ENCODE measurements at places on chromosomes 5 and 9.

- DNase-seq, result no peak
Observed at GRCh38 chr9:128232528-128233428, 29.6 kb downstream of the DNM1 start.

GRCh38 chr5:138833726-138834480 is 41.2 kb downstream of the LRRTM2 start:
- no peak for DNase-seq

DNA sequence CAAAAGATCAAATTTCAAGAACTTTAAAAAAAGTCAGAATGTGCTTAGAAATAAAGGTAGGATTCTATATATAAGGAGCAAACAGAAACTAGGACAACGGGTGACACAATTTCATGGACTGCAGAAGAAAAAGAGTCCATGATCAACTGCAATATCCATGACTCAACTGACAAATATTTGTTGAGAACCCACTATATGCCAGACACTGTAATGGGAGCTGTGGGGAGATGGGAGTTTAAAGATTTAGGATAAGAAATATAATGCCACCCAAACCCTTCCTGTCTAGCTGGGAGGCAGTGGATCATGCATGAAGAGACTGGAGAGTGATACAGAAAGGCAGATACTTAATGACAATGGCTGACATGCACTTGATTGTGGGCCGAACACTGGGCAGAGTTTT is 27.6 kb upstream of the CCDC112 start:
- DNase-seq, result no peak

GRCh38 chr9:81224166-81225081 is 464.9 kb downstream of the TLE1 start:
- DNase-seq, result no peak

GRCh38 chr5:17302604-17303003 is 85.2 kb downstream of the BASP1 start:
- no peak for DNase-seq

DNA sequence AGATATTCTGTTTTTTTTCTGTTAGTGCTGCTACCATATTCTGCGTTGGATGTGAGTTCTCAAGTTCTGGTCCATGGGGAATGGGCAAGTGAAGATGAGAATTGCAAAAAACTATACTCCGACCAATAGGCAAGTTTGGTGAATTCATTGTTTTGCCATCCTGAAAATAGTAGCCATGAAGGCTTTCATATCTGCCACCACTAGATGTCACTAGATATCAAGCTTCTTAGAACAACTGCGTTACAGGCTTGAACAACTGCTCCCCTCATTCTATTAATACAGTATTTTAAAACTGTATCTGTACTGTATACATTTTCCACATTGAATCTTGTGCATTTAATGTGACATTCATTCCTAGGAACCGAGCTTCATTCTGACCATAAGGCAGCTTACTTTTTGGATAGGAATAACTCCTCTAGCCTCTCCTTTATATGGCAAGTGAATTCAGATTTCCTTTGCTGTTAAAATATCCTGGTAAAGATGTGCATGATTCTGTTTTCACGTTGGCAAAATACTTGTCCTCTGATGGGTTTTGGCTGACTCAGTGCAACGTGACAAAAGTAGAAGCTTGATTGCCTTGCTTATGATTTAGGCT is 163.6 kb downstream of the SREK1 start:
- DNase-seq, result peak; percentile 17

DNA sequence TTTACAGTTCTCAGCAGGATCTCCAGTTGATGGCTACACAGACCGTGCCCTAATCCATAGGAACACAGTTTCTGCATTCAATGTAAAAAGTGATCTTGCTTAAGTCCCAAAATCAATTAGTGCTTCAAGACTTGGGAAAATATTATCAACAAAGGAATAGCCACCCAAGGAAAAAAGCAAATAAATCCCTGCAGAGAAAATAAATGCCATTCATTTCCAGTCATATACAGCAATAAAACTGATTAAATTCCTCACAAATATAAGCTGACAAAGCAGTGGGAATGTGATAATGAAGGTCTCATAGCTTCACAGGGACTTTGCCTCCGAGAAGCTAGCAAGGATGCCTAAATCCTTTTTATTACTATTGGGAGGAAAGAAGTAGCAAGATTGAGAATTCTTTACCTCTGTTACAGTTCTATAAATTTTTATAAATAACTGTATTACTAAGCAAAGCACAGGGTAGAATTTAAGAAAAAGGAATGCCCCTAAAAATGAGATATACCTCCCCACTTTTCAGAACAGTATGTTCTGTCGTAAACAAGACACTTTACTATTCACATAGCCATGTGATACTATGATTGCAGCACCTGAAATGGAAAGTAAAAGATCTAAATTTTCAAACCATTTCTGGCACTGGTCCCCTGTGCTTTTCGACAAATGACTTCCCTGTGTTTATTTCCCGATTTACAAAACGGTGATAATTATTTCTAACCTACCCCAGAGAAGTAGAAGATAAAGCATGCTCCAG is 59.8 kb downstream of the ARSB start:
- DNase-seq, result no peak

- DNase-seq, result no peak
Observed at GRCh38 chr5:39213447-39214207, 5.7 kb downstream of the FYB1 start.

GRCh38 chr5:42912184-42912798 is 100.6 kb upstream of the SELENOP start:
- DNase-seq, result peak; percentile 3

- DNase-seq, result no peak
Observed at GRCh38 chr5:159178978-159179377, 30.4 kb downstream of the RNF145 start.

DNA sequence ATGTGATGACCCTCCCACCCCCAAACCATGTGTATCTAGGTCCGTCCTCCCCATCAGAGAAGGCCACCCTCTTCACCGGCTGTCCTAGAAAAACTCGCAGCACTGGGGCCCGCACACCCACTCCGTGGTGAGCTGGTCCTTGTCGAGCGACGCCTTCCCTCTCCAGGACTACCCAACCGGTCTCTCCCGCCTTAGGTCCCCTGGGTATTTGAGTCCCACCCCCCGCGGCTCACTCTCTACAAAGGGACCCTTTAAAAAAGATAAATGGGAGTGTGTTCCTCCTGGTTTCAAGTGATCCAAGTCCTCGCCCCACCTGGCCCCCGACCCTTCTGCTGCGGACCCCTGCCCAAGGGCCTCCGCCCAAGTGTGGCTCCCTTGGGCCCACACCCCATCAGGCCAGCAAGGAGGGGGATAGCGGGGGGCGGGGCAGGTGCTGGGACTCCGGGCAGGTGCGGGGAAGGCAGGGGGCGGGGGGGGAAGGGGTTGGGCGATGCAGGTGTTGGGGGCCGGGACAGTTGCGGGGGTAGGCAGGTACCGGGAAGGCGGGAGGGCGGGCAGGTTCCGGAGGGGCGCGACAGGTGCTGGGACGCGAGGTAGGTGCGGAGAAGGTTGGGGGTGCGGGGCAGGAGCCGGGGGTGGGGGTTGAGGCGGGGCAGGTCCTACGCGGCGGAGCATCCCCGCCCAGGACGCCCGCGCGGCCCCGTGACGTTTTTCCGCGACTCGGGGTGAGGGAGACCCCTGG is 970 bp upstream of the ARRDC1 start:
- no peak for DNase-seq

DNA sequence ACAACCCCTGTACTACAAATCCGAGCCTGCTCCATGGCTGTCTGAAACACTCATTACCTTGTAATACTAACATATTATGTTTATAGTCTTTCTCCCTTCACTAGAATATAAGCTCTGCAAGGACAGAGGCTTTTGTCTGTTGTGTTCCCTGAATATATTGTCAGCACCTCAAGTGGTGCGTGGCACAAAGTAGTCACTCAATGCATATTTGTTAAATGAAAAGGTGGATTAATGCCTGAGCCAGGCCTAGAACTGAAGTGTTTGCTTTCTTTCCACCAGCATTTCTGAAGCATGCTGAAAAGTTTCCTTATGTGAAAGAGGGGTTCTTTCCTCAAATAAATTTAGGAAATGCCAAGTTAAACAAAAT is 36.3 kb downstream of the ELL2 start:
- no peak for DNase-seq

DNA sequence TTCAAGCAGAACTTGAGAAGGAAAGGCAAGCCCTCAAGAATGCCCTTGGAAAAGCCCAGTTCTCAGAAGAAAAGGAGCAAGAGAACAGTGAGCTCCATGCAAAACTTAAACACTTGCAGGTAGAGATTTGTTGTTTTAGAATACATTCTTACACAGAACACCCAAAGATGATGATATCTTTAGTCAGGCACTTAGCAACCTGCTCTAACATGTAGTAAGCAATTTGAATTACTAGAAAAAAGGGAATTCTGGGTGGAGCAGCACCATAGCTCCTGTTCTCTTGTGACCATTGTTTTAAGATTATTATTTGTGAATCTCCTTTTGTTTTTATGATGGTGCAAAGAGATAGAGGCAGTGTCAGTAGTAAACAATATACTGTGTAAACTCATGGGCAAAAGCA is 63.1 kb downstream of the RAB14 start:
- DNase-seq, result no peak

GRCh38 chr5:176596689-176597416 is 13.1 kb downstream of the GPRIN1 start:
- DNase-seq, result no peak

GRCh38 chr5:73280821-73281746 is 108.1 kb downstream of the TMEM174 start:
- peak; percentile 33 for DNase-seq

DNA sequence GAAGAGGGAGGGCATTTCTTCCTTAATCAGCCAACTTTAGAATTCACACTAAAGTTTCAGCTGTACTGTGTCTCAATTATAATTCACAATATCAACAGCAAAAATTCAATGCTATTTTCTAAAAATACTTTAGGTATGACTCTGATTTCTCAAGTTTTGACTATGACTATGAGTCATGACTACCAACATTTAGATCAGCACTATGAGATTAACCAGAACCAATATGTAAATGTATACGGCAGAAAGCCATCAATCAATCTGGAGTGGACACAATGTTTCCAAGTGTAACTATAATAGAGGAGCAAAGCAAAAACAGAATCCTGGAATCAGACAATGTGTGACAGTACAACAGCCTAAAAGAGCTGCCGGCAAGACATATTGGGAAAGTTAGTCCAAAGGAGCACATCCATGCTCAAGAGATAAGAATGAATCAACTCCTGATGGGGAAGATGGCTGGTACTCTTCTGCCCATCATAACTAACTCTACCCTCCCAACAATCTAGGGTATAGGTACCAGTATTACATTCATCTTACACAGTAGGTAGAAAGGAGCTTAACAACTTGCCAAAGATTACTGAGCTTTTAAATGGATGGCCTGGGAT is 294.4 kb downstream of the SEMA5A start:
- DNase-seq, result no peak

GRCh38 chr5:161311146-161311708 is 235.3 kb downstream of the GABRB2 start:
- DNase-seq, result no peak

GRCh38 chr5:123147741-123148140 is 58.7 kb downstream of the PRDM6 start:
- no peak for DNase-seq

- DNase-seq, result no peak
Observed at GRCh38 chr9:94147776-94148175, 63.5 kb downstream of the PTPDC1 start.

DNA sequence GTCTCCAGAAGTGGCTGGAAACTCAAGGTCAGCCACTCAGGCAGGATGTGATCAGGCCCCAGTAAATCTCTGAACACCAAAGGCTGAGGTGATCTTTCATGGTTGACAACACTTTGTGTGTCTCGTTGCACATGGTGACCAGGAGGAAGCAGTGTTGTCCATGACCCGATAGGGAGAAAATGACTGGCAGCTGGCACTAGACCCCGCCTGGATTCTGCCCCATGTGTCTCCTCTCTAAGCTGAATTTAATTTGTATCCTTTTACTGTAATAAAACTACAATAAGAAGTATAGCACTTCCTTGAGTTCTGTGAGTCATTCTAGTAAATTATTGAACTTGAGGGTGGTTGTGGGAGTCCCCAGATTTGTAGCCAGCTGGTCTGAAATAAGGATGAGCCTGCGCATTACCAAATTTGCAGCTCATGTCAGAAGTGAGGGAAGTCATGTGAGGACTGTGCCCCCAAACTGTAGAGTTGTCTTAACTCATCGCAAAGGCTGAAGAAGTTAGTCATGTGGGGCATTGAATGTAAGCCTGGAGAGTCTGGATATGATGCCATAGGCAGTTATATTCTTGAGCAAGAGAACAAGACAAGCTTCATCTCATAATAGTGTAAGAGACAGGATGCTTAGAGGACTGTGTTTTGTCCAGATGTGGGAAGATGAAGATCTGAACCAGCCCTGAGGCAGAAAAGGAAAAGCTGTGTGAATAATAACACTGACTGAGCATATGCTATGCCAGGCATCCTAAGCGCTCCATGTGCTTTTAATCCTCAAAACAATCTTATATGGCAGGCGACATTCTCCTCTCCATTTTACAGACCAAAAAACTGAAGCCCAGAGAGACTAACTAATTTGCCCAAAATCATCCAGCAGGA is 55.9 kb downstream of the TMEM215 start:
- DNase-seq, result no peak

DNA sequence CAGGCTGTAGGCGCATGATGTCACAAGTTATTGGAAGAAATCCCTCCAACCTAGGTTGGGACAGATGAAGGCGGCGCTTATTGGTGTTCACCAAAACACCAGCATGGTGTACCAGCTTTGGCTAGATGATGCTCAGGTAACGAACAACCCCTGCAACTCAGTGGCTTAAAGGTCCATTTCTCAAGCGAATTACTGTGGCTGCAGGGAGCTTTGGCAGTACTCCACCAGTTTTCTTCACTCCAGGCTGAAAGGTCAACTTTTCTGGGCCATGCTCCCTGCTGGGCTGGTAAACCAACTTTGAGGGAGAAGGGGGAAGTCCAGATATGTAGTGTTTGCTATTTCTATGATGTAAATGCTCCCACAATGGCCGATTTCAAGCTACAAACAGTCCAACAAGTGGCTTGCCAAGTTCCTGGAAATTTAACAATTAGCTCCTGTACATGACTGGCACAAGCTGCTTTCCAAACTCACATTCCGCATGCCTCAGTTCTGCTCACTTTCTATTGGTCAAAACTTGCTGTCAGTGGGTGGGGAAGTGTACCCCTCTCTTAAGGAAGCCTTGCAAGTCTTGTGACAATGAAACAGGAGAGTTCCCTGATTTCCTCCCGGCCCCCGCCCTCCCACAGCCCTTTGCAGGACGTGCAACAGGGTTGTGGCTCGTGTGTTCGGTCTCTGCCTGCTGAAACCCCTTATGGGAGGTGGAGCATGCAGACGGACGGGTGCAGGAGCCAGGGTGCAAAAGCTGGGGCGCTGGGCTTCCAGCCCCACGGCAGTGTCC is 588 bp upstream of the ZBED3 start:
- no peak for DNase-seq
